Right ventricle myocardium superior (tissue), 1 donor: ENCODE measurements at places on chromosomes 4 and X. TPM values are rescaled to one million over a fixed set of nuclear protein-coding genes. Genes with fewer than 3 reads are reported as not detected.
A peak's percentile ranks its signal among the peaks of the same experiment; 100 is the strongest.

Gene COX7B
- 1,688 TPM for total RNA-seq

Gene TBX22
- not detected for total RNA-seq

DNA sequence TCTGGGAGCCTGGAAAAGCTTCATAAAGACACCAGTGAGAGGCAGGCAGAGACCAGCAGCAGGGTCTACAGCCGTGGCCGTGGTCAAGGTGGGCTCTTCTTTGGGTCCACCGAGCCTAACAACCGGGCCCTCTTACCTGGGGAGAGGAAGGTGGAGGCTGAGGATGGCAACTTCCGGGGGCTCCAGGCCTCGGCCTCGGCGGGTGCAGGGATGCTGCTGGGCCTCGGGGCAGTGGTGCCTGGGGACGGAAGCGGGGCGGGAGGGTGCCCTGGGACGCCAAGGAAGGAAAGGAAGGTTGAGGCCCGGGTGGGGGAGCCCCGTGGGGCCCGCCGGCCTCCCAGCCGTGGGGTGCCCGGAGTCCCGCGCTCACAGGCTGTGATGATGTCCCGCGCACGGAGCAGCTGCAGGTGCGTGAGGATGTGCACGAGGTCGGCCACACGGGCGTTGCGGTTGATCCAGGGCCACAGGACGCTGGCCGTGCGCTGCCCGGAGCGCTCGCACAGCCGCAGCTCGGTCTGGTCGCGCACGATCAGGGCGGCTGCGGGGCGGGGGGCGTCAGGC is 561 bp downstream of the IRAK1 start:
- no peak for DNase-seq

- DNase-seq: no peak
Measured at GRCh38 chr4:76212851-76213414, 691 bp downstream of the SCARB2 start.

DNA sequence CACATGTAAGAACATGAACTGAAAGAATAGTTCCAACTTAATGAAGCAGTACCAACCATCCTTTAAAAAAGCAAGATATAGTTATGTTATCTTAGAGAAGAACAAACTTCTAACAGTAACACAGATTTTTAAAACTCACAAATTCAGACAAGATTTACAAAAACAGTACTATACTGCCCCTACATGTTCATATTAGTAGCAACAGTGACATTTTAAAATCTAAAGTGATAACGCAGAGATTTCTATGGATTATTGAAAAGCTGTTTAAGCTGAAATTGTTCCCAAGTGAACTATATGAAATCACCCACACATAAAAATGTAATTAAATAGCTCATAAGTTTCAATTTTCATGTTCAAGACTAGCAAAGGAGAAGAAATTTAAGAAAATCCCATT is 166.0 kb downstream of the FBXW7 start:
- DNase-seq: no peak

DNA sequence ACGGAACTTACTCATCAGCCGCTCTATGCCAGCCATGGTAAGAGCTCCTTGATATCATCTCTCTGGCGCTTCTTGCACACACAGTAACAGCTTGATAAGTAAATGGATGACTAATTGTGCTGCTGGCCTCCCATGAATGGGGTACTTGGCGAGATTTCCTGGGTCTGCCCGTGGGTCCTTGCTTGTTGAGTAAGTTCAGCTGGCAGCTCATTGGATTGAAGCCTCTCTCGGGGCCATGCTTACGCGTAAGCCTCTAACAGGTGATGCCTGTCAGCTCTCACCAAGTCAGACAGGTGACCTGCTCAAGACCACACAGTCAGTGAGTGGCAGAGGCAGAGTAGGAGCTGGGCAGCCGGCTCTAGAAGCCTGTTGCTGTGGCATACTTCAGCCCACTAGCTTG is 7.7 kb downstream of the NSG1 start:
- DNase-seq: no peak

Gene ESX1
- not detected for total RNA-seq

DNA sequence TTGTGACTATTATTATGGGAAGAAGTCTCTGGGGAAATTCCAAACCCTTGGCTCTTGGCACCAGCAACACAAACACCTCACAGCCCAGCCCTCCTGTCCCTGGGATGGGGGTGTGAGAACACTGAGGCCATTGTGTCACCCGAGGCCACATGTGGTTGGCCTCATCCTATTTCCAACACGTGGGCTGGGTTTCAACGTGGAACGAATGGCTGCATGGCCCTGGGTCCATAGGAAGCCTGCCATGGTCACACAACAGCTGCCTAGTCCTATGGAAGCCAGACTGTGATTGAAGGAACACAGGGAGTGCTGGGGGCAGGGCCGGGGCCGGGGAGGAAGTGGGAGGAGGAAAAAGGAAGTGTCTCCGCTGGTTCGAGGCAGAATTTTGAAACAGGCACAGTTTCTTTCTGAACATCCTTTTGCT is 10.0 kb downstream of the CLCN4 start:
- peak; percentile 53 for DNase-seq

DNA sequence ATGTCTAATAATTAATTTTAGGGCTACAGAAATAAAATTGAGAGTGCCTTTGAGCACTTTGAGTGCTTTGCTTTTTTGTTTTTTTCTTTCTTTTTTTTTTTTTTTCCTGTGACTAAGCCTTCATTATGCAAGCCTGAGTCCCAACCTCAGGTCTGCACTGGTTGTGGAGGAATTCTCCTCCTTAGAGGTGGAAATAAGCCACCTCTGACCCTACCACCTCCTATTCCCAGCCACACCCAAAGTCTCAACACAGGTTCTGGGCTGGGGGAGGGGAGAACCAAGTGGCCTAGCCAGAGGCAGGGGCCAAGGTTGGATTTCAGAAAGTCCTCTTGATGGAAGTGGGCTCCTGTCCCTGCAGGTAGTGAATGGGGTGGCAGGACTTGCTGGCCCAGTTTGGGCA is 180.2 kb downstream of the ARAP2 start:
- no peak for DNase-seq

- no peak for DNase-seq
Measured at GRCh38 chrX:103149652-103150051, 56.7 kb upstream of the NXF3 start.

DNA sequence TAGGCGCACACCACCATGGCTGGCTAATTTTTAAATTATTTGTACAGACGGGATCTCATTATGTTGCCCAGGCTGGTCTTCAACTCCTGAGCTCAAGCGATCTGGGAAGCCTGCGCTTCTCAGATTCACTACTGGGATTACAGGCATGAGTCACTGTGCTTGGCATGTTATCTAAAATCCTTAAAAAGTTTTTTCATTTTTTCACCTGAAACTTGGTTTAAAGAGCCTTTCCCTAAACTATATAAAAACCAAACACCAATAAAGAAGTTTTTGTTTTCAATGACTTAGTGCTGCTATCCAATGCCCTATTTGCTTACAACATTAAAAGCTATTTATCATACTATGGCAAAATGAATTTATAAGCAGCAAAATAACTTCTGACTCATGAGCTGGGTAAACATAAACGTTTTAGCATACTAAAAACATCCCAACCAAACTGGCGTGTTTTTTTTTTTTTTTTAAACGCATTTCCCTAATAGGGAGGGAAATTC is 127.8 kb downstream of the UBE2K start:
- DNase-seq: no peak

- DNase-seq: peak; percentile 77
Measured at GRCh38 chr4:15003401-15003890, 1.2 kb downstream of the CPEB2 start.

DNA sequence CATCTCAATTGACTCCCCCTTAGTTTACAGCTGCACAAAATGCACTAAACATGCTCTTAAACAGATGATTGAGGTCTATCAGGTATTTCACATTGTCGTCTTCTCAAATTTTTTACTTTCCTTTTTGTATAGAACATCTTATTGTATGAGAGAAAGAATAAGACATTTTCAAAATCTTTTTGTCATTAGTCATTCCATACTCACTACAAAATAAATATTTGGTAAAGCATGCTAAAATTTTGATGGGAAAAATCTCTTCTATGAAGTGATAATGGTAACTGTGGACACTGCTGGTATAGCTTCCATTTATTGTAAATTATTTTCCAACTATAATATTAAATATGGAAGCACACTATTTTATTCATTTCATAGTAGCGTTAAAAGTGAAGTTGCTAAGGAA is 185.6 kb upstream of the FSTL5 start:
- DNase-seq: no peak

DNA sequence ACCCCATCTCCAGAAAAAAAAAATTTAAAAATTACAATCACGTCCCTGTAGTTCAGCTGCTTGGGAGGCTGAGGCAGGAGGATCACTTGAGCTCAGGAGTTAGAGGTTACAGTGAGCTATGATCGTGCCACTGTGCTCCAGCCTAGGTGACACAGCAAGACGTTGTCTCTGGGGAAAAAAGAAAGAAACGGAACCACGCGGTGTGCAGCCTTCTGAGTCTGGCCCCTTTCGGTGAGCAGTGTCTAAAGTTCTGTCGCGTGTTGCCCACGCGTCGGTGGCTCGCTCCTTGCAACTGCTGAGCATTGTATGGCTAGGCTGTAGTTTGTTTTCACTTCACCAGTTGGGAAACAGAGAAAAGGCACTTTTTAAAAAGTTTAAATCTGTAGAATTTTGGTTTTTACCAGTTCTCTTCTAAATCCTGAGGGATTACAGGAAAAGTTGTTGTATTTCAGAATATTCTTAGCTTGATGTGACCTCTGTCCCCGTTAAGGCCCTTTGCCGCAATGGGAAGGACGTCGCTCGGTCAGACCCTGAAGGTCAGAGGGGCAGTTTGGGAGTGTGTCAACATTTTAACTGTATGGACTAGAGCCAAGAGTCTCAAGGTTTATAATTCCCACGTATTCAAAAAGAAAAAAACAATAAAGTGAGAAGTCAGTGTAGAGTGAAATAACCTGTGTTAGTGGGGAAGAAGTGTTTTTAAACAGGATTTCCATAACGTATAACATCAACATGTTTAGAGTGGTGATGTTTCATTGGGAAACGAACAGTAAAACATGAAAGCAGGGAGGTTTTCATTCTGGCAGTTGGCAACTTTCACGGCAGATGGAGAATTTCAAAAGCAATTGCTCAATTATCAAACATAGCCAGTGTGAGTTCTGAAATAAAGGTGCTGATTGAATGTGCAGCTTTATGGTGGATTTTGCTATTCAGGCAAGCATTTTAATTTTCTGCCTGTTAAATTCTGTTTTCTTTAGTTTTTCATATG is 45.8 kb upstream of the MSANTD1 start:
- no peak for DNase-seq

DNA sequence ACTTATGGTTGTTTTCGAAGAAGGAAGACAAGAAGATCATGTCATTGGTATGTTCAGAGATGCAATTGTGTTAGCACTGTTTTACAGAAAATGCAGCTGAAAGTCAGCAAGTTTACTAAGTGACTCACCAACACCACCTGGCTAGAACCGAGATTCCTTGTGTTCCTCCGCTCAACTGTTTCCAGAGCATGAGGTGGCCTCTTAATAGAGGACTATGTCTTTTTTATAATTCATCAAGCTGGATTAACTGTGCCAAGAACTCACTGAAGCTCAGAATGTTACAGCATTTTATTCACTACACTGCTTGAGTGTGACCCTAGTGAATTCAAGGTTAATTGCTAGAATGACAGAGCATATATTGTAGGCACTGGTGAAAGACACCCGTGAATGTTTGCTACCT is 1573.5 kb upstream of the TENM3 start:
- no peak for DNase-seq

DNA sequence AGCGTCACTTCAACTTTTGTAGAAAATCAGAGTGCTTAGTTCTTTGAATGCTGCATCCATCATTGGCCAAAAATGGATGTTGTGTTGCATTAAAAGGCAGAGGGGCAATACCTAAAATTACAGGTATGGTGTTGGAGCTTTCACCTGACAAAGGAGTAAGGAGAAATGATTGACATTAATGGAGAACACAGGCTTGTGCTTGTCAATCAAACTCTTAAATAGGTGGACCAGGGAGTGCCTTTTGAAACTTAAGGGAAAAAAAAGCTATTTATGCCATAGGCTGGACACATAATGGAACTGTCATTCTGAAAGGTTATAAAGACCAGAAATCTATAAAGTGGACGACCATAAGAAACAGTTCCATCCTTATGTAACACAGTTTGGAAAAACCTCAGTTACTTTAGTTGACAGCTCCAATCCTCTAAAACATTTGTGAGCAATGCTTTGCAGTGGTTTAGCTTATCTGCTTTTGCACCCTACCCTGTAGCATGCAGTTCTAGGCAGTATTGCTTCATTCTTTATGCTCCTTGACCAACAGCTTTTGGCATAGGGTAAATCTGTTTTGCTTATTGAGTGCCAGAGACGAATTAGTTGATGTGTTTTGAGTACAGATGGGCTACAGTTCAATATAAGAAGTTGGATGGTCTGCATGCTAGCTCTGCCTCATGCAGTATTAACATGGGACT is 2.4 kb downstream of the HADH start:
- DNase-seq: no peak

GRCh38 chr4:106996490-106996889 is 39.6 kb downstream of the DKK2 start:
- DNase-seq: no peak

GRCh38 chr4:160265836-160266235 is 1163.0 kb downstream of the RAPGEF2 start:
- no peak for DNase-seq

DNA sequence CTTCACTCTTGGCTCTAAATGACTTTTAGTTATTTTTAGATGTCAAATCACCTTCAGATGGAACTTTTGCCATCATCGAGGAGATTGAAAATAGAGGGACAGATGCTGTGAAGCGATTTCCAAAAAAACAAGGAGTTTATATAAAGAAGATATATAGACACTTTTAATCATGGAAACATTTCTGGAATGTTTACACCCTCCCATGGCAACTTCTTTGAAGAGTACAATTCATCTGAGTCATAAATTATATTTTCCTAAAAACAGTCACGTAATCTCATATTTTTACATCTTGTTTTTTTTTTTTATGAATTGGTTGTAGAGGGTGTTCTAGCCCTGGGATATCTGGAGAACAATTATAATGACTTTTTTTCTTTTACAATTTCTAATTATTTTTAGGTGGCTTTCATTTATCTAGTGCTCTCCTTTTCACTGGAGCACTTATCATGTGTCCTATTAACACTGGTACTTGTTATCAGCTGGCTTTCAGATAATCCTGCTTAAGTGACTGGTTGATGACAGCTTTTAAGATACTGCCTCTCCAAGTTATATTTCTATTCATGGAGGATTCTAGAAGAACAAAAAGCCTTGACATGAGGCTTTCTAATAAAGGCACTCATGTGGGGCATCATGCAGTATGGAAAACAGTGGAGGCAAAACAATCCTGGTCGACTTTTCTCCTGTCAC is 24.9 kb downstream of the PCDH7 start:
- DNase-seq: no peak

Gene MMRN1
- 2.3 TPM for total RNA-seq

- DNase-seq: no peak
Measured at GRCh38 chr4:53039741-53040458, 177.8 kb downstream of the RASL11B start.

GRCh38 chr4:176271749-176272148 is 2.7 kb upstream of the ASB5 start:
- DNase-seq: no peak
